ENCODE measurements at places on chromosomes 4 and X.
A peak's percentile ranks its signal among the peaks of the same experiment; 100 is the strongest.

- DNase-seq, result no peak
Observed at GRCh38 chr4:8108991-8109390, 49.6 kb downstream of the ABLIM2 start.

- no peak for DNase-seq
Observed at GRCh38 chr4:153571006-153571545, 104.9 kb downstream of the TMEM131L start.

- DNase-seq, result no peak
Observed at GRCh38 chrX:50403903-50404302, 66.7 kb downstream of the DGKK start.

DNA sequence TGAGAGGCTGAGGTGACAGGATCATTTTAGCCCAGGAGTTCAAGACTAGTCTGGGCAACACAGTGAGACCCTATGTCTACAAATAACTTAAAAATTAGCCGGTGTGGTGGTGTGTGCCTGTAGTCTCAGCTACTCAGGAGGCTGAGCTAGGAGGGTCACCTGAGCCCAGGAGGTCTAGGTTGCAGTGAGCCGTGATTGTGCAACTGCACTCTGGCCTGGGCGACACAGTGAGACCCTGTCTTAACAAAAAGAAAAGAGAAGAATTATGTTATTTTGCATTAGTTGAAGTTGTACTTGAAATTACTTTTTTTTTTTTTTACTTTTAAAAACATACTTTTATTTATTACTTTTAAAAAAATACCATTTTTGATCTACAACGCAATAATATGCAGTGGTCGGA is 21.8 kb upstream of the TADA2B start:
- no peak for DNase-seq

GRCh38 chrX:107576392-107576791 is 51.9 kb upstream of the PRPS1 start:
- DNase-seq, result no peak

DNA sequence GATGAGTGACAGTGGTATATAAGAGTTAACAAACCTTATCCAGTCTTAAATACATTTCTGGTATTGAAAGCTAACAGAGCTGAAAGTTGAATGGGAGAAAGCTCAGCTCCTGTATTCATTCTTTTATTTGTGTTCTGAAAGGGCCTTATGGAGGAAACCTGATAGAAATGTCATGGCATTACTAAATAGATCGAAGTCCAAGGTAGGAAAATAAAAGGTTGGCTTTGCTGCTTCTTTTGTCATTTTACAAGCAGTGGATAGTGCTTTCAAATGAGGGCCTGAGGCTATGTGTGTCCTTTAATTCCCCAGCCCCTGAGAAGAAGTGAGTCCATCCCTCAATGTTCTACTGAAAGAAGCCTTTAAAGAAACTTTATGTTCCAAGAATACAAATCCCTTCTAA is 974.3 kb upstream of the INTU start:
- no peak for DNase-seq

GRCh38 chr4:53763813-53764597 is 172.7 kb upstream of the LNX1 start:
- peak; percentile 98 for DNase-seq

DNA sequence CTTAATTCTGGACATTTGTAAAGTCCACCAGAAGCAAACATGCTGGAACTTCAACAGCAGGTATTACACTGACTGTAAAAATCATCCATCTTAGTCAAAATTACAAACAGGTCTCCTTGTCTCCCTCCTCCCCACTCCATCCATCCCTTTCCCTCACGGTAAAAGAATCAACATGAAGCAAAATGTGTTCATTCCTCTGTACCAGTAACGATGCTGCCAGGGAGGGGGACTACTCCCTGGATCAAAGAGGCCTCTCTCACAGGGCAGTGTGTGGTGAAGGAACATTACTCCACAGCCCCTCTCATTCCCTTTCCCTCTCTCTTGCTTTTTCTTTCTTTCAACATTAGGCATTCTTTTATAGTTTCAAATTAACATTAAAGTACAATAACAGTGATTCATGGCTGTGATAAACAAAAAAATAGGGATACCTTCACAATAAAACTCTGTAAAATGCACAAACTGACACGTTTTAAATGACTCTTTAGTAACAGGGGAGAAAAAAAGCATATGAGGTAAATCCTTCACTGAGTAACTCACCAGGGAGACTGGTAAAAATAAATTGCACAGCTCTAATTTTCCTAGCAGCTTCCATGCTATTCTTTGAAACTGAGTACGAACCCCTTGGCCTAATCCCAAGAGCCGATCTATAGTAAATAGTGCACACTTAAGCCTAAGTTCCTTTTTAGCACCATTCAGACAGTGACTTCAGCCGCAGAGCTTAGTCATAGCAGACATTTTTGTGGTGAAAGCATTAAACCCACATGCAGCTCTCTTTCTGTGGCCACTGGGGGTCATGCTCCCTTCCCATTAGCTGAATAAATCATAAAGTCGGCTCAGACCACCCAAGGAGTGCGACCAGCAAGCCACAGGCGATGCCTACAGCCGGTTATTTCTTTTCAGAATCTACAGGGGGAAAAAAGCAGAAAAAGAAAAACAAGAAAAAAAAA is 215.6 kb upstream of the GYPA start:
- DNase-seq, result peak; percentile 96

- DNase-seq, result no peak
Observed at GRCh38 chr4:109738104-109738872, 8.4 kb upstream of the PLA2G12A start.

- peak; percentile 33 for DNase-seq
Observed at GRCh38 chr4:100977746-100978397, 369.5 kb downstream of the PPP3CA start.

DNA sequence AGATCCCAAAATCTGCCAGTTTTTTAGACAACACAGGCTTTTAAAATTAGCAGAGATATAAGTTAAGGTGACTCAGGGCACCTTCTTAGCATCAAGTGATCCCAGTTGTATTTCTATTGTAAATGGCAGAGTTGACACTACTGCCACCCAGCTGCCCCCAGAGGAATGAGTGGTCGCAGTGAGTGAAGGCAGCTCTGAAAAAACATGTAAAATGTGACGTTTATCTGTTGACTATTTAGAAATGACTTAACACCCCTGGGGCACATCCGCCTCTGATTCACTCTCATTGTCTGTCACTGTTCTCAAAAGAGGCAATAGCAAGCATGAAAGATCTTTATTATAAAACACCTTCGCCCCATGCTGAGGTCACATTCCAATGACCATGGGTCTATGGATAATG is 592.4 kb downstream of the ACTRT1 start:
- DNase-seq, result no peak

DNA sequence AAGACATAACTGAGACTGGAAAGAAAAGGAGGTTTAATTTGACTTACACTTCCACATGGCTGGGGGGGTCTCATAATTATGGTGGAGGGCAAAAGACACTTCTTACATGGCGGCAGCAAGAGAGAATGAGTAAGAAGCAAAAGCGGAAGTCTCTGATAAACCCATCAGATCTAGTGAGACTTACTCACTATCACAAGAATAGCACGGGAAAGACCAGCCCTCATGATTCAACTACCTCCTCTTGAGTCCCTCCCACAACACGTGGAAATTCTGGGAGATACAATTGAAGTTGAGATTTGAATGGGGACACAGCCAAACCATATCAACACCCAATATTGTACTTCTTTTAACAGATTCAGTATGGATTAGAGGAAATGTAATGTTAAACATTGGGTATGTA is 646.6 kb downstream of the ANKRD50 start:
- DNase-seq, result no peak

DNA sequence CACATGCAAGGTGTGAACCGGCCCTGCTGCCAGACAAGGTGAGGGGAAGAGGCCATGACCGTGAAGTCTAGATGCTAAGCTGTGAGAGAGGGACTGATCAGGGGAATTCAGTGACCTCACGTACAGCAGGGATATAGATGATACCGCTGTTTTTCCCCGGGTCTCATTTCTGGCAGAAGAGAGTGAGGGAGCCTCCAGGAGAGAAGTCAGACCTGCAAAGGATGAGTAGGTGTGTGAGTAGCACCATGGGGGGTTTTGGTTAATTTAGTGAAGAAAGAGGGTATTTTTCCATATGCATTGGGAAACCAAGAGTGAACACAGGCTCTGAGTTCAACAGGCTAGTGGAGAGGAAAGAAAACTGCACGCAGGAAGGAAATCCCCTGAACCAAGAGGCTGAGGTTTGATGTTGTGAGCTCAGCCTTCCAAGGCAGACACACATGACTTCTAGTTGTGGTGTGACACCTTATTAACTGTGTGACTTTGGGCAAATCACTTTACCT is 127.6 kb upstream of the GATB start:
- DNase-seq, result no peak

DNA sequence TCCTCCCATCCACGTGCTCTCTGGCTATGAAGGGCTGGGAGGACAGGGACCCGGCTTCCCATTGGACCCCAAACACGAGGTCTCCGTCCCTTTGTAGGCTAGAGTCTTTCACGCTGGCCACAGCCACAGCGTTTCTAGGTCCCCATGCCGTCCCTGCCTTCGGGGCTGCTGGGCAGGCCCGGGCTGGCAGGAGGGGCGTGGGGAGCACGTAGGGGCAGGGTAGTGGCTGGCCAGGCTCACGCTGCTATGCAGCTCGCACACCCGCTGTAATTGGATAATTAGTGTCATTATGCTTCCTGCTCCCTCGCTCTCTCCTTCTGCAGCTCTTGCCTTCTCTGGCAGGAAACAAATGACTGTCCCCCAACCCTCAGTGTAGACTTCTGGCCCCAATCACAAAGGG is 9.8 kb downstream of the ATP2B3 start:
- no peak for DNase-seq

DNA sequence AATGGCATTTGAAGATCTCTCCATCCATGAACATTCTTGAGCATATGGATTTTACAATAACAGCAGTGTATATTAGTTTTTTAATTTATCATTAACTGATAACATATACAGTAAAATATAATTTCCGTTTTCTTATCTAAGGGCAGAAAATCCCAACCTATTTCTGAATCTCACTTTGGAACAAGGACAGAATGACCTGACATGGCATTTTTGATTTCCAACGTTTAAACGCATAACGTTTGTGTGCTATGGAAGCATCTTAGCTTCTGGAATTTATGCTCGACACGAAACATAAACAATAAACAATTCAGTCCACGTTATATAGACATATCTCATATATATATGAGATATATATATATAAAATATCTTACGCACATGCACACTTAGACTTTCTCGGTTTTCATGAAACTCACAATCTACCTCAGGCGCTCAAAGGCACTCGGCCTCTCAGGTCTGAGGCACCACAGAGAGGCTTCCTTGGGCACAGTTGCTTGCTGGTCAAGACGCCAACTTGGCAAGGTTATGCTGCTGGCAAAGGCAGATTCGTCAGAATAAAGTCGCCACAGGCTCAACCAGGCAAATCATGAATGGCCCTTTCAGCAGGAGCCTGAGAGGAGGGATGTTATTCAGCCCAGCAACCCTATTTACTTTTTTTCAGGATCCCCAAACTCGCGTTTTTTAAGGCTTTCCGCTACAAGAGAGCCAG is 1.0 kb upstream of the UGT8 start:
- DNase-seq, result no peak

- no peak for DNase-seq
Observed at GRCh38 chr4:10181745-10182445, 65.3 kb upstream of the WDR1 start.

GRCh38 chrX:148695255-148695654 is 194.8 kb downstream of the AFF2 start:
- no peak for DNase-seq

GRCh38 chr4:15414551-15415091 is 13.2 kb upstream of the C1QTNF7 start:
- DNase-seq, result peak; percentile 78

GRCh38 chr4:7904952-7905915 is 34.4 kb downstream of the AFAP1 start:
- DNase-seq, result peak; percentile 93

DNA sequence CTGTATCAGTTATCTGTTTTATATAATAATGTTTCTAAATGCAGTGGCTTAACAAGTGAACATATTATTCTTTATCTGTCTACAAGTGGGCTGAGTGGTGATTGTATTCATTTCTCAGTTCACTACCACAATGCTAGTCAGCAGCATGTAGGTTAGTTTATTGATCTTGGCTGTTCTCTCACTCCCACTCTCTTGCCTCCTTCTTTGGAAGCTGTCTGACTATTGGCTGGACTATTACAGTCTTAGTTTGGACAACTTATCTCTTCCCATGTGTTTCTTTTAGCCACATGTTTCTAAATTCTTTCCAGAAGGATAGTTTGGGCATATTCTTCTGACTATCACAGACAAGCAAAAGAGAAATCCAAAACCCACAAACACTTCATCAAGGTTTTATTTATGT is 459.5 kb upstream of the AGA start:
- no peak for DNase-seq

DNA sequence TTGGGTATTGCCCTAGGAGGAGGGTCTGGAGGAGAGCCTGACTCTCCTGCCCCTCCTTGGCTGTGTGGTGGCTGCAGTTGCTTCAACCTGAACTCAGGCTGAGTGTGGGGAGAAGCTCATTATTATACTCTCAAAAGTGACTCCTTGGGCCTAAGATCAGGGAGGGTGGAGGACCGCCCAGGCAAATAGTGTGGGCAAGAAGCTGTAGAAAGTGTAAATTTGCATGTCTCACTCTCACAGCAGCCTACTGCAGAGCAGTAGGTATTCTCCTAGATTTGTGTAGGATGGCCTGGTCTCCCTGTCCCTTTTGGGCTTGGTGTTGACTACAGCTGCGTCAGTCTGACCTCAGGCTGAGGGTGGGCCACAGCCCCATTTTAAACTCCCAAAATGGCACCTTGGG is 156.1 kb downstream of the ZNF330 start:
- no peak for DNase-seq

GRCh38 chrX:20967725-20968124 is 406.5 kb upstream of the CNKSR2 start:
- DNase-seq, result no peak

DNA sequence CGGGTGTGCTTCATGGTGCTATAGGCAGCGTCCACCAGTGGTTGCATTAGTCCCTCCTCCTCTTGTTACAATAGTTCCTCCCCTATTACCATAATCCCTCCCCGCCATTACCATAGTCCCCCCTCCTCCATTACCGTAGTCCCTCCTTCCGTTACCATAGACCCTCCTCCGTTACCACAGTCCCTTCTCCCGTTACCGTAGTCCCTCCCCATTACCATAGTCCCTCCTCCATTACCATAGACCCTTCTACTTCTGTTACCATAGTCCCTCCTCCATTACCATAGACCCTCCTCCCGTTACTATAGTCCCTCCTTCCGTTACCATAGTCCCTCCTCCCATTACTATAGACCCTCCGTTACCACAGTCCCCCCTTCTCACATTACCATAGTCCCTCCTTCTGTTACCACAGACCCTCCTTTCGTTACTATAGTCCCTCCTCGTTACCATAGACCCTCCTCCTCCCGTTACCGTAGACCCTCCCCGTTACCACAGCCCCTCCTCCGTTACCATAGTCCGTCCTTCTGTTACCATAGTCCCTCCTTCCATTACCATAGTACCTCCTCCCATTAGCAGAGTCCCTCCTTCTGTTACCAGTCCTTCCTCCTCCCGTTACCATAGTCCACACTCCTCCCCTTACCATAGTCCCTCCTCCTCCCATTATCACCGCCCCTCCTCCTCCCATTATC is 129.6 kb downstream of the DHRSX start:
- DNase-seq, result no peak

Data from EH (cell line).